ENCODE measurements at places on chromosomes 16 and 17.

GRCh38 chr16:88455610-88456355 lies 2.7 kb downstream of the ZFPM1 start:
- H3K4me1 ChIP-seq: peaks cover 14% of the 10 kb centered on the region
- peak overlapping the region; percentile 66 for H3K4me3 ChIP-seq
- DNase-seq: peak; percentile 85
- H3K27ac ChIP-seq: no peak overlapping the region

GRCh38 chr16:72099377-72099818 lies 5.8 kb downstream of the DHX38 start:
- H3K27ac ChIP-seq: no peak overlapping the region
- peak; percentile 28 for DNase-seq
- no peak overlapping the region for H3K4me3 ChIP-seq
- peaks cover 57% of the 10 kb centered on the region for H3K36me3 ChIP-seq
- peaks cover 13% of the 10 kb centered on the region for H3K4me1 ChIP-seq

- DNase-seq: no peak
- no peaks in the 10 kb centered on the region for H3K4me1 ChIP-seq
- H3K4me3 ChIP-seq: no peak overlapping the region
- no peak overlapping the region for H3K27ac ChIP-seq
- no peaks in the 10 kb centered on the region for H3K27me3 ChIP-seq
Measured at GRCh38 chr17:59678918-59679317, 28.3 kb downstream of the PTRH2 start.

DNA sequence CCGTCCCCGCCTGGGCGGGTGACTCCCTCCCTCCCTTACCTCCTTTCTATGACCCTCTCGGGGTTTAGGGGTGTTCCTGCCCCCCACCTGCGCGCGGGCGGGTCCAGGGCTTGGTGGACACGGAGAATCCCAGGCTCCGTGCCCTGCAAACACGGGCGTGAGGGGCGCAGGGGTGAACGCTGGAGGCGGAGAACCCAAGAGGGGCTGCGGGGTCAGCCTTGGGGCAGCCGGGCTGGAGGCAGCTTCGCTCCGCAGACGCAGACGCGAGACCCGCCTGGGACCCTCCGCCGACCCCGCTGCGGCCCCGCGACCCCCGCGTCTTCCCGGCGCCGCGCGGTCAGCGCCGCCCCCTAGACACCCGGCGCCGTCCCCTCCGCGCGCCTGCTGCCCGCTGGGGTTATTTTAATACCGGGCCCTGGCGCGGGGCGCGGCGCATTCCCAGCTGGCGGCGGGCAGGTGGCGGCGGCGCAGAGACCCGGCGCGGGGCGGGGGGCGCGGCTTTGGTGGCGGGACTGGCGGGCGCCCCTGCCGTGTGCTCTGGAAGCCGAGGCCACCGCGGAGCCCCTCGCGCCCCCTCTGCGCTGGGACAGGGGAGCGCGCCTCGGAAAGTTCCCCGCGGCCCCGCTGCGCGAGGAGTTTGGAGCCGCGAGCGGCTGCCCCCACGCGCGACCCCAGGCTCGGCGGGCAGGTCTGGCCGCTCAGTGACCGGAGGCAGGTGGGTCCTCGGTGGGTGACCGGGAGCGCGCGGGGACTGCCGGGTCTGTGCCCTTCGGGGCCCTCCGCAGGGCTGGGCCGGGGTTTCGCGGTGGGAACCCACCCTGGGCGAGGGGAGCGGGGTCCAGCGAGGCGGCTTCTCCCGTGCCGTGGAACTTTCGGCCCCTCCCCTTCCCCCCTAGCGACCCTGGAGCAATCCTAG lies at the start of gene UTS2R:
Gene UTS2R, plus strand, starts transcription at position 433 of the 916 bp plus-strand sequence. CDS start 2,560 bp downstream, outside the sequence.
- no peak within 1 kb of the TSS for H3K27ac ChIP-seq
- H3K4me1 ChIP-seq: peaks cover 10% of the 10 kb centered on the region
- peaks cover 52% of the 10 kb centered on the region for H3K27me3 ChIP-seq
- H3K4me3 ChIP-seq: peak within 1 kb of the TSS; percentile 69
- DNase-seq: no peak

DNA sequence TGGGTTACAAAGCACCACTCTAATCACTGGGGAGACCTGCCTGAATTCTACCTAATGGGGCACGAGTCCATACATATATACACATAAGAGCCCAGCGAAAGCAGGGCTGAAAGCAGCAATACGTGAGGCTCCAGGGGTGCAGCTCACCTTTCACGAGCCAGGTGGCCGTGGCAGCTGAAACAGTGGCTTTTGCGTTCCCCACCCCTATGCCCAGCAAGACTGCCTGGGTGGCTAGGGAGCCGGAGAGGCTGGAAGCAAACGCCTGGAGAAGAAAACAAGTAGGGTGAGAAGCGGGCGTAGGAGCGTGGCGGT lies 618 bp downstream of the RUSF1 start:
- H3K4me3 ChIP-seq: peak overlapping the region; percentile 93
- H3K36me3 ChIP-seq: peaks cover 13% of the 10 kb centered on the region
- no peaks in the 10 kb centered on the region for H3K27me3 ChIP-seq
- no peak for DNase-seq

DNA sequence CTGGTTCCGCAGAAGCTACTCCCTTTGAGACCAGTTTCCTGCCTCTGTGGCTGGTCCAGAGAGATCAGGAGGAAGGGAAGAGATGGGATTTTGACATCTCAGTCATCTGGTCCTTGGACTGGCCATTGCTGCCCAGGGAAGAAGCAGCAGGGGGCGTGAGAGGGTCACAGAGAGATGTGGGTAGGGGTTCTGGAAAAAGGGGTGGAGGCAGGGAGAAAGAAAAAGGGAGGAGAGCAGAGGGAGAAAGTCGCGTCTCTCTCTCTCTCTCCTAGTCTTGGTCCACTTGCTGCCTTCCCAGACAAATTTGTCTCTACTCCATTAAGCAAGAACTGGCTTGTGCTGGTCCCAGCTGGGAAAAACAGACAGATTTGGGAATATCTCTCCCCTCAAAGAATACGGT lies 4.4 kb downstream of the SHBG start:
- H3K27ac ChIP-seq: no peak overlapping the region
- H3K4me3 ChIP-seq: no peak overlapping the region
- H3K27me3 ChIP-seq: peaks cover 14% of the 10 kb centered on the region
- peaks cover 2% of the 10 kb centered on the region for H3K4me1 ChIP-seq
- no peak for DNase-seq
- no peaks in the 10 kb centered on the region for H3K36me3 ChIP-seq

- H3K4me3 ChIP-seq: no peak overlapping the region
- DNase-seq: no peak
- H3K27me3 ChIP-seq: peaks cover 4% of the 10 kb centered on the region
- no peaks in the 10 kb centered on the region for H3K36me3 ChIP-seq
- no peak overlapping the region for H3K27ac ChIP-seq
- no peaks in the 10 kb centered on the region for H3K4me1 ChIP-seq
Measured at GRCh38 chr17:31074772-31075555, 19.8 kb upstream of the NF1 start.

DNA sequence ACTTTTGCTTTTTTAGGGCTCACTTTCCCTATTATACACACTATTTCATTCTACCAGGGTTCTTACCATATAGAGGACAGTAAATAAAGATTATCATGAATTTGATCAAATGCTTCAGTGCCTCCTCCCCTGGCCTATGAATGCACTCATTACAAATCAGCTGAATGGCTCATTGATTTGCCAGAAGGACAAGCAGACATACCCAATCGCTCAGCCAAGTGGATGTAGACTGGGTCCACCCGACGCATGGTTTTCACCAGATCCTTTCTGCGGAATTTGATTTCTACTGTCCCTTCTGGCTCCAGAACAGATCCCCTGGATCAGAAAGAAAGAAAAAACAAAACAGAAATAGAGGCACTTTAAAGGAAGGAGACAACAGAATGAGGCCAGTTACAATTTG lies 162.6 kb downstream of the AATF start:
- DNase-seq: no peak
- no peak overlapping the region for H3K4me3 ChIP-seq
- no peak overlapping the region for H3K27ac ChIP-seq
- H3K36me3 ChIP-seq: peaks cover 14% of the 10 kb centered on the region
- H3K27me3 ChIP-seq: no peaks in the 10 kb centered on the region

DNA sequence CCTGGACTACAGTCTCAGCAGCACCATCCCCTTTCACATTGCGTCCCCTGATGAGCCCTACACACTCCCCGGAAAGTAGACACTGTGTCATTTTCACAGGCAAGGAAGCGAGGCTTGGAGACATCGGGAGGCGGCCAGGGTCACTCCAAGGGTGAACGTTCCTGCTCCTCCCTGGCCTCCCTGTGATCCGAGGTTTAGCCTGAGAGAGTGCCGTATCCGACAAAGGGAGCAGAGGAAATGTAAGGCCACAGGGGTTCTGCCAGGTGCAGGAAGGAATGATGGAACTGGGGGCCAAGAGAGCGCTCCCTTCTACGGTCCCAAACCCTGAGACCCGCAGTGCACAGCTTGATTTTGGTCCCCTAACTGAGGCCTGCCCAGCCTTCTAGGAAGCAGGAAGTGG lies 8.0 kb upstream of the PIK3R6 start:
- DNase-seq: no peak
- H3K4me3 ChIP-seq: no peak overlapping the region
- no peak overlapping the region for H3K27ac ChIP-seq
- H3K4me1 ChIP-seq: peaks cover 7% of the 10 kb centered on the region

GRCh38 chr17:50396261-50397110 lies 837 bp downstream of the LRRC59 start:
- peak overlapping the region; percentile 100 for H3K4me3 ChIP-seq
- peak overlapping the region; percentile 98 for H3K27ac ChIP-seq
- peaks cover 20% of the 10 kb centered on the region for H3K4me1 ChIP-seq
- H3K27me3 ChIP-seq: no peaks in the 10 kb centered on the region
- no peak for DNase-seq

GRCh38 chr17:57253362-57254065 lies 2.8 kb upstream of the MSI2 start:
- no peak for DNase-seq
- peaks cover 5% of the 10 kb centered on the region for H3K27me3 ChIP-seq
- peaks cover 19% of the 10 kb centered on the region for H3K4me1 ChIP-seq

DNA sequence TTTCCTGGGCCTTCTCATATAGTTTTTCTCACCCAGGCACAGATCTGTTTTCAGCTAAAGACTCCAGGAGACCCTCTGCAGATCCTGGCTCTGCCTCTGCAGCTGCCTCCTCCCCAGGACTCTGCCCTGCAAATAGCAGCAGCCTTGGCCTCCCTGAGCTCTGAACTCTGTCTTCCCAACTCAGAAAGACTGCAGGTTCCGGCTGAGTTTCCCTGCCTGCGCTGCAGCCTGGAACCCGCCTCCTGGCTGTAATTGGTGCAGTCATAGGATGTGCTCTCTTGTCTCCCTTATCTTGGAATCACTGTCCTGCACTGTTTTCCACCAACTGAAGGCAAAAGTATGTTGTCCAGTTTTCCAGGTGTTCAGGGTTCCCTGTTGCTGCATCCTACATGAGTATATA lies 14.3 kb upstream of the DNASE1 start:
- no peak overlapping the region for H3K27ac ChIP-seq
- no peak overlapping the region for H3K4me3 ChIP-seq
- no peaks in the 10 kb centered on the region for H3K27me3 ChIP-seq
- peaks cover 10% of the 10 kb centered on the region for H3K36me3 ChIP-seq
- DNase-seq: no peak

DNA sequence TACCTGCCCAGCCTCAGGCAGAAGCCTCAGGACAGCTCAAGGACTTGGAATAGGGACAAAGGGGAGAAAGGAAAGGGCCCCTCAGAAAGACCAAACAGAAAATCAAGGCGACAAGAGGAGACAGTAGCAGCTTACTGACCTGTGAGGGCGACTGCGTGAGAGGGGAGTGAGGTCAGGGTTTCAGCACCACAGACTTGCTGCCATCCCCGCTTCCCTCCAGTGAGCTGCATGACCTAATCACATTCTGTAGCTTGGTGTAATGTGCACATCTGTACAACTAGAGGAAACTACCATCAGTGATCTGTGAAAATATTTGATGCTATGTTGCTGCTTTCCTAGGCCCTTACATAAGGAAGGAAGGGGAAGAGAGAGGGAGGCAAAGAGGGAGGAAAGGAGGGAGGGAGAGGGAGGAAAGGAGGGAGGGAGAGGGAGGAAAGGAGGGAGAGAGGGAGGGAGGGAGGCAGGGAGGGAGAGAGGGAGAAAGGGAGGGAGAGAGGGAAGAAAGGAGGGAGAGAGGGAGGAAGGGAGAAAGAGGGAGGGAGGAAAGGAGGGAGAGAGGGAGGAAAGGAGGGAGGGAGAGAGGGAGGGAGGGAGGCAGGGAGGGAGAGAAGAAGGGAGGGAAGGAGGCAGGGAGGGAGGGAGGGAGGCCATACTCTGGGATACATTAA lies 404.9 kb upstream of the CDH5 start:
- H3K27ac ChIP-seq: no peak overlapping the region
- no peaks in the 10 kb centered on the region for H3K4me1 ChIP-seq
- H3K27me3 ChIP-seq: no peaks in the 10 kb centered on the region
- H3K36me3 ChIP-seq: no peaks in the 10 kb centered on the region

- peak; percentile 12 for DNase-seq
- no peaks in the 10 kb centered on the region for H3K36me3 ChIP-seq
- H3K27me3 ChIP-seq: peaks cover 12% of the 10 kb centered on the region
- H3K4me3 ChIP-seq: no peak overlapping the region
Measured at GRCh38 chr17:73998653-73999645, 204.5 kb upstream of the RPL38 start.

DNA sequence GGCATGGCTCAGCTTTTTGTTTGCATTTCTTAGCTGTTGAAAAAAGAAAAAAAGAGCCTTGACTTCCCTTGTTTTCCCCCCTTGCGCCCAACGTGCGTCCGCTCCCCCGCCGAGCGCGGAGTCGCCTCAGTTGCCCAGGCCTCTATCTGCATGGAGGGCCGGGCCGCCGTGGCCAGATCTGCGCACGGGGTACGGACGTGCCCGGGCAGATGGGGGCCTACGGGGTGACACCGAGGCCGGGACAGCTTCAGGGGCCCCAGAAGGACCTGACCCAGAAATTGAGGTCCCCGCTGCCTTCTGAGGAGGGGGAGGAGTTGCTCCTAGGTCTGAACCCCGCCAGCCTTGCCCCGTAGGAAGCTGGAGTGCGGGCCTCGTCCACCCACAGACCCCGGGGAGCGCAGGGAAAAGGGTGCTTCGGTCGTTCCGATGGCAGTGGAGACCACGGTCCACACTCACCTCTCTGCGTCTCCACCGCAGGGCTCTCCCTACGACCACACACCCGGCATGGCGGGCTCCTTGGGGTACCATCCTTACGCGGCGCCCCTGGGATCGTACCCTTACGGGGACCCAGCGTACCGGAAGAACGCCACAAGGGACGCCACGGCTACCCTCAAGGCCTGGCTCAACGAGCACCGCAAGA lies 1.5 kb downstream of the IRX5 start:
- H3K36me3 ChIP-seq: peaks cover 16% of the 10 kb centered on the region
- peak overlapping the region; percentile 73 for H3K27ac ChIP-seq
- H3K4me1 ChIP-seq: peaks cover 25% of the 10 kb centered on the region
- H3K27me3 ChIP-seq: peaks cover 76% of the 10 kb centered on the region
- peak overlapping the region; percentile 65 for H3K4me3 ChIP-seq

DNA sequence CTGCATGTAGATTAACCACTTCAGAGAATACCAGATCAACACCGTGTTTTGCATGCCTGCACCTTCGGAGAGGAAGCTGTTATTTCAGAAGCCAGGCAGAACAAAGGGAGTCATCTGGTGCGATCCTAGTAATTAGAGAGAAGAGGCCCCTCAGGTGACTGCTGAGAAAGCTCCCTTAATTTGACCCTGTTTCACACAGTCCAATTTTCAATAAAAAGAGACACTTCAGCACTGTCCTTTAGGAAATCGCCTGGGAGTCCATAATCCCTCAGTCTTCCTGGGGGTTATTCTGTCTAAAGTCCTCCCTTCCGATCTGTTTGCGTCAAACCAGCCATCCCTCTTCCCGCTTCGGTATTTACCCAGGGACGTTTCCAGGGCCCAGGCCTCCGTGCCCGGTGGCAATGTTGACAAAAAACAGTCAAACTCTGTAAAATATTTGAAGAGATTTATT lies 23.4 kb upstream of the TNRC6C start:
- H3K27ac ChIP-seq: no peak overlapping the region
- peaks cover 29% of the 10 kb centered on the region for H3K27me3 ChIP-seq
- no peak overlapping the region for H3K4me3 ChIP-seq
- DNase-seq: no peak
- peaks cover 2% of the 10 kb centered on the region for H3K4me1 ChIP-seq

Data from T-helper 2 cell treated with Interferon-gamma antibody and Interleukin-4, amounts not matched to agents 5 μg/mL and 100 μg/mL, for 36 hours (primary cell).